ENCODE measurements at places on chromosomes 6 and 20.
A peak's percentile ranks its signal among the peaks of the same experiment; 100 is the strongest.

DNA sequence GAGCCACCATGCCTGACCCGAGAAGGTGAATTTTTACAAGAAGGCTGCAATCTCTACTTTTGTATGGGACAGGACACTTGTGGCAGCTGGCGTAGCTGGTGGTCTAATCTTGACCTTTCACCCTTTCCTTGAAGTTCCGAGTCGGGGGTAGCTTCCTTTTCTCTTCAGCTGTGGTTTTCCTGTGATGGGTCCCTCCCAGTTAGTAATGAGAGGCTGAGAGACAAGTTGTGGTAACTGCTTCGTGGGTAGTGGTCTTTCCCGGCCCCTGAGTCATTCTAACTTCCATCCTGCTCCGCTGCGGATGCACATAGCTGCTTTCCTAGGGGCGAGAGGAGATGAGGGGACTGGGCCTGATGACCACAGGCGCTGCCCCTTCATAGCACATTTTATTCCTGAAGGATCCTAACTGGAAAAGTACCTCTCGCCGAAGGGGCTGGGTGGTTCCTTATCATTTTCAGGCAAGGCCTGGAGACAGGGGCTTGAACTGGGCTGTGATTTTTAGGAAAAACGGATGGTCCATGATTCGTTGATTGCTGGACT lies 3.1 kb downstream of the SYNJ2 start:
- no peak for DNase-seq

- no peak for DNase-seq
Observed at GRCh38 chr20:46013322-46013828, 4.7 kb downstream of the MMP9 start.

- peak; percentile 79 for DNase-seq
Observed at GRCh38 chr6:33312361-33313104, 1.3 kb downstream of the TAPBP start.

- DNase-seq = no peak
Observed at GRCh38 chr6:51112731-51113130, 294.1 kb downstream of the TFAP2B start.

DNA sequence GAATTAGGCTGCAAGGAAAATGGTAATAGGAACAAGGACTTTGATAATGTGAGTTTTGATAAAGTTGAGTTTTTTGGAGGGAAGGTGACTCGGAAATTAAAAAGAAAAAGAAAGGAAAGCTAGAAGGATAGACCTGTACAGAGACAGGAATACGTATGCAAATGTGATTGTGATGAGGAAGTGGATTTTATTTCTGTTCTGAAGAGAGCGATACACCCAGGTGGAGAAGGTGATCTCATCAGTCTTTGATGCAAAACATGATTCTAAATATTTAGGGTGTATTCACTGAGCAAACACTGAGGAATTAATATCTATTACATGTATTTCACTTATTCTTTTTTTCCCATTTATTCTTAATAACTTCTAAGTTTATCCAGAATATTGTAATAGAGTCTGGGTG lies 9.2 kb upstream of the PLEKHG1 start:
- no peak for DNase-seq

DNA sequence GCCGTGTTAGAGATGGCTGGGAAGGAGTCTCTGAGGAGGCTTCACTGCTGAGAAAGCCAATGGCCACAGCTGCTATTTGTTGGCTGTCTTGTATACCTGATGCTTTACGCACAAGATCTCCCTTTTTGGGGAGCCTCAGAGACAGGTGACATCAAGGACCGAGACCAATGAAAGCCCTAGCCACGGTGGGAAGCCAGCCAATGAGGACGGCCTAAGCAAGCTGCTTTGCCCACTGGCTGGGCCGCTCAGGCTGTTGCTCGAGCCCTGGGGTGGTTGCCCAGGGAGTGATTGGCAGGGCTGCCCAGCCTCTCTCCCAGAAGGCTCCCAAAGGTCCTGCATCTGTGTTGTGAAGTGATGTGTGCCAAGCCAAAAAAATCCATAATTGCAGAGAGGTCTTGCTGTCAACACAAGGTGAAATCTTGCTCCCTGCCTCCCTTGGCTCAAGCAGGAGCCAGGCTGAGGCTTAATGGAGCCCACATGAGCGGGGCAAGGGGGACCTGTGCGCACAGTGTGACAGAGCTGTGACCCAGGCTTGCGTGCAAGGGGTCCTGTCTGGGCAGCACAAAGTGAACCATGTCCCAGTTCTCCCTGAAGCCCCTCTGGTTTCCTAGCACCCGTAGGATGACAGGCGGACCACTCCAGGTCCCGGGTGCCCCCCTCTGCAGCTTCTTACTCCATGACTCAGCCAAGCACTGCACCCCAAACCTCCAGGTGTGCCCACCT lies 4.3 kb downstream of the MMP24OS start:
- no peak for DNase-seq

DNA sequence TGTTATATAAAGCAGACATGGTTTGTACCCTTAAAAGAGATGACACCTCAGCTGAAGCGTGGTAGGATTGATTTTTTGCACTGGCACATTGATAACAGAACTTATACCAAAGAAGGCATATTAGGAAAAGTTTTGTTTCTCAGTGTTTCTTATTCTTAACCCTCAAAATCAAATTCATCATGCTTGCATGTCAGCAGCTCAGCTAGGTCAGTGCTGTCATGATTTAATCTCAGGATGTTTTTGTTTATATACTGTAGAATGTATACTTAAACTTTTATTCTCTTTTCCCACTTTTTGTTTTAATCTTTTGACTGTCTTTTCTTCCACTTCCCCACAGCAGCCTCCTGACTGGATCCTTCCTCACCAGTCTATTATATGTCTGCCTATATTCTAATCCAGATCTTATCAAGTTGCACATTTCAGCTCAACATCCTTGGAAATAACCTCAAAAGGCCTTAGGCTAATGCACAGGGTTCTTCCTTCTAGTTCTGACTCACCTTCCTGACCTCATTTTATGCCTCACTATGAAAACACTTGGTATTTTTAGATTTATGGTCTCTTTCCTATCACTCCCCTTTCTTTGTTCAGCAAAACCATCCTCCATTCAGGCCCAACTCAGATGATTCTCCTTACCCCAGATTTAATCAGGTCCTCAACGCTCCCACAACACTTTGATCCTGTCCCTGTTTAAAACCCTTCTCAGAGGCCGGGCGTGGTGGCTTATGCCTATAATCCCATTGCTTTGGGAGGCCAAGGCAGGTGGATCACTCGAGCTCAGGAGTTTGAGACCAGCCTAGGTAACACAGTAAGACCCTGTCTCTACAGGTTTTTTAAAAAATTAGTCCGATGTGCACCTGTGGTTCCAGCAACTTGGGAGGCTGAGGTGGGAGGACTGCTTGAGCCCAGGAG lies 7.2 kb downstream of the HEBP2 start:
- DNase-seq = no peak

- no peak for DNase-seq
Observed at GRCh38 chr6:22146931-22147701, 149.7 kb downstream of the PRL start.

GRCh38 chr6:119274197-119274595 lies 75.4 kb downstream of the MAN1A1 start:
- no peak for DNase-seq

DNA sequence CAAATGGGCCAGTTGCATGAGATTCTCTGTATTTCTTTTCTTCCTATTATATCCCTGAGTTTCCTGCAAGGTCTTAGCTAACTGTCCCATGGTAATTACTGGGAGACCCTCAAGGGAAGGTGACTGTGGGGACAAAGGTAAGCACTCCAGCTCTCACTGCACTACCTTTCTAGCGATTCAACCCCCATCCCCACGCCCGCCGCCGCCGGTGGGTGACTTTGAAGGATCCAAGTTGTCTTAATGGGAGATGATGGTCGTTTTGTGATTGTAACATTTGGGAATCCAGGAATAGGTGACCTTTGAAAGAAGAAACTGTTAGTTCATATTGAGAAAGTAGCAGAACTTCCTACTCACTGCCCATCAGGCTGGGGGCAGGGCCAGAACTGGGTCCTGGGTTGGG lies 265.5 kb downstream of the LRFN2 start:
- no peak for DNase-seq

DNA sequence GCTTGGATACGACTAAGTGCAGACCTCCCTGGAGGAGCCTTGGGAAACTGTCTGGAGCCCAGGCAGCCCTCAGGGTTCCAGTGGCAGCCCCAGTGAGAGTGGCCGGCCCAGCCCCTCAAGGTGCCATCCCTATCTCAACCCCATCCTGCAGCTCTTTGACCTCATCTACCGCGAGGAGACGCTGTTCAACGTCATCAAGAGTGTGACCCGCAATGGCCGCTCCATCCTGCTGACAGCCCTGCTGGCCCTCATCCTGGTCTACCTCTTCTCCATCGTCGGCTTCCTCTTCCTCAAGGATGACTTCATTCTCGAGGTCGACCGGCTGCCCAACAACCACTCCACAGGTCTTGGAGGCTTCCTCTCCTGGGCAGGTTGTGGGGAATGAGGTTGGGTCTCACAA lies 20.7 kb downstream of the UQCC2 start:
- no peak for DNase-seq

- DNase-seq = no peak
Observed at GRCh38 chr6:44353336-44353735, 10.9 kb downstream of the SPATS1 start.

GRCh38 chr6:84263557-84263956 lies 36.1 kb upstream of the CEP162 start:
- DNase-seq = no peak

GRCh38 chr6:32166411-32167061 lies 2.1 kb downstream of the EGFL8 start:
- no peak for DNase-seq

DNA sequence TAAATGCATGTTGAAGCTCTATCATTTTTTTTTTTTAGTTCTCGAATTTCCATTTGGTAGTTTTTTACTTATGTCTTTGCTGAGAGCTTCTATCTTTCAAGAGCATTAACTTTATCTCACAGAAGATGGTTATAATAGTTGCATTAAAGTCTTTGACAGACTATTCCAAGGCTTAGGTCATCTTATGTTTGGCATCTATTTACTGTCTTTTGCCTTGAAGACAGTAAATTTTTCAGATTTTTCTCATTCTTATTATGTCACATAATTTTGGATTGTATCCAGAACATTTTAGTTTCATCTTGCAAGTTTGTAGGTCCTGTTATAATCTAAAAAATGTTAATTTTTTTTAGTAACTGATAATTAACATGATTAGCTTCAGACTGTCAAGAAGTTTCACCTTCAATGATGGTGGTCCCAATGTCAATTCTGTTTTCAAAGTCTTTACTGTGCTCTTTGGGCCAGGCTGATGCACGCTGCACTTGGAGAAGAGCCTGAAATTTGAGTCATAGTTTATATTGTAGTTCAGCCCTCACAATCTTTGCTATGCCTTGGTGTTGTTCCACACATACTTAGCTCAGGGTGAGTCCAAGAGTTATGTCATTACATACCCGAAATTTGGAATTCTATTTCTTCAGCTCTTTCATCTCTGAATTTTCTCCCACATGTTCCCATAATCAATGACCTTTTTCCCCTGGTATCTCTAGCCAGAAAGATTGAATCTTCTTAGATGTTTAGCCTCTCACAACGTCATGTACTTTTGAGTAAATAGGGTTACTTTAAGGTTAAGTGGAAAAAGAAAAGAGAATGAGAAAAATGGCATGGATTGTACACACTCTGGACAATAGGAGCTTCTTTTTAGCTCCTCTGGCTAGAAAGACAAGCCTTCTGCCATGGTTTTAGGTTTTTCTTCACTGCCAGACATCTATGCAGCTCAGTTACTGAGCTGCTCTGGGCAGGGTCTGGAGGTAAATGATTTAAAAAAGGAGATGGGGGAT lies 110.3 kb upstream of the BTBD3 start:
- DNase-seq = no peak

GRCh38 chr6:11909696-11910132 lies 102.4 kb upstream of the HIVEP1 start:
- DNase-seq = no peak
